Activated CD4-positive, alpha-beta T cell treated with anti-CD3 and anti-CD28 coated beads for 1 hour (primary cell): ENCODE measurements at places on chromosomes 1 and 21.

GRCh38 chr1:107590900-107591622 is 373.9 kb downstream of the VAV3 start:
- no peak for DNase-seq

GRCh38 chr1:38743184-38743583 is 116.4 kb downstream of the RRAGC start:
- no peak for DNase-seq

DNA sequence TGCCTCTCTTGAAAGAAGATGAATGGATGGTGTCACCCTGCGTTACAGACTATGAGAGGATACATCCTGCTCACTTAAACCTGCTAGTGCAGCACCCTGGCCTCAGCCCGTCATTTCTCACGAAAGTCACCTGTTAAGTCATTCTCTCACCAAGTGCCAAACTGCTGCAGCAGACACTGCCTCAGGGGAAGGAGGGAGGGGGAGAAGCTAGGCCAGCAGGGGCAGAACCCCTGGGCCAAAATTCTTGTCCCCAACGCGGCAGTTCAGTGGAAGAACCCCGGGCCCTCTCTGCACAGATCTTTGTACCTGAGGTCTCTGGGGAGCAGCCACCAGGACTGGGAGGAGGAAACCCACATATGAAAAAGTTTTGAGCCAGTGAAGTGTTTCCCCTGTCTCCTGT is 37.6 kb downstream of the SYT6 start:
- DNase-seq, result no peak

DNA sequence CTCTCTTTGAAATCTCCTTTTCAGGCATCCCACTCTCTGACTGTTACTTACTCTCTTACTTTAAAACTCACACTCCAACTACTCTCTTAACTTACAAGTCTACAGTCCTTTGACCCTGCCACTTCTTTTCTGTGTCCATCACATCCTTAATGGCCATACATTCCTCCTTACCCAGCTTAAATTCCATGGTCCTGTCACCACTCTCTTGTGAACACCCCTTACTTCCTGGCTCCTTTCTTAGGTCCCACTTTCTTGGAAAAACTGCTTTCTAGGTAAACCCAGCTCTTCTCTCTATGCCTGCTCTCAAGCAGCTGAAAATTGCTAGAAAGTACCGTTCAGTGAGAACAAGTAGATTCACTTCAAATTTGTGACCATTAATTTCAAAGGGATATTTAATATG is 109.1 kb downstream of the OLFML2B start:
- DNase-seq, result no peak

GRCh38 chr1:25912076-25912831 is 6.0 kb upstream of the STMN1 start:
- no peak for DNase-seq
